ENCODE measurements at places on chromosomes 4 and X.

- no peak for DNase-seq
Observed at GRCh38 chr4:8639777-8640720, 47.5 kb downstream of the CPZ start.

DNA sequence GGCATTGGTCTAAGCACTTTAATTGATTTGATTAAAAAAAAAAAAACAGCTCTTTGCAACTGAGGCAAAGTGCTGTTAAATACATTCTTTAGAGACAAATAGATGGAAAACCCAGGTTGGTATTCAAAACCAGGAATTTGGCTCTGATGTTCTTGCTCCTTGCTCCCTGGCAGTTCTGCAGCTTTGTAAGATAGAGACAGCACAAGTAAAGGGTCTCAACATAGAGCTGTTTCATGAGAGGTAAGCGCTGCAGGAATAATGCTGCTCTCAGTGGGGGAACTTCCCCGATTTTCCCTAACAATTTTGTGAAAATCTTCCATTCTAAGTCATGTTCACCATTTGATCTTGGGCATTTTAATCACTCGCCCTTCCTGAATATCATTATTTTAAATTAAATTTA lies 479.5 kb upstream of the HS3ST1 start:
- no peak for DNase-seq

GRCh38 chr4:84451546-84451945 lies 47.5 kb downstream of the NKX6-1 start:
- no peak for DNase-seq

- no peak for DNase-seq
Observed at GRCh38 chr4:86653237-86653865, 59.2 kb downstream of the PTPN13 start.

DNA sequence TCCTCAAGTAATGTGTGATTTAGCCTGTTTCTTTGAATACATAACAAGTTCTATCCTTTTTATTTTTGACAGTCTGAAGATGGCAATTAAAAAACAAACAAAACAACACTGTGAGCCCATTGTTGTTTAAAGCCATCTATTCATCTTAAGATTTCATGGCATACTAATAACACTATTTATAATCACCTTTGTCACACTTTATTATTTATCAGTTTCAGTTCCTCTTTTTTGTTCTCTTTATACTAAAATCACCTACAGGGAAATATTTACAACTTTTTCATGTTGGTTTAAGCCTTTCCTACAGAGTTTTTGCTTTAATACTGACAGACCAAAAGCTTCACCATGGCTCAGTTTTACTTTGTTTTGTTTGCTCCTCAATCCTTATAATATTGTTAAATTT lies 247.4 kb upstream of the CTSO start:
- no peak for DNase-seq

DNA sequence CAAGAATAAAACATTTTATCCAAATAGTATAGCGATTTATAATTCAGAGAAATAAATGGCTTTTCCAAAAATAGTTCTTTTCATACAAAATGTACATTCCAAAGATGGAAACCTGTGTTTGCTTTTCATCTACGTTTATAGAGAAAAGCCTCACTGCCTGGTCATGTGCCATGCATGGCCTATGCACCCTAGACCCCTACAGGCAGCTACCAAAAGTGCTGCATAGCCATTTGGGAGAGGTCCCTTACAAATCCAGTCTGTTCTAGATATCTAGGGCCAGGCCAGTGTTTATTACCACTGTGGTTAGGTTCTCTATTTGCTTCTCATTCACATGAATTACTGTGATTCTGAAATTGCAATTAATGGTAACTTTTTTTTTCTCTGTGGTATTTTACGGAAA lies 17.2 kb downstream of the HMGB2 start:
- DNase-seq = no peak

DNA sequence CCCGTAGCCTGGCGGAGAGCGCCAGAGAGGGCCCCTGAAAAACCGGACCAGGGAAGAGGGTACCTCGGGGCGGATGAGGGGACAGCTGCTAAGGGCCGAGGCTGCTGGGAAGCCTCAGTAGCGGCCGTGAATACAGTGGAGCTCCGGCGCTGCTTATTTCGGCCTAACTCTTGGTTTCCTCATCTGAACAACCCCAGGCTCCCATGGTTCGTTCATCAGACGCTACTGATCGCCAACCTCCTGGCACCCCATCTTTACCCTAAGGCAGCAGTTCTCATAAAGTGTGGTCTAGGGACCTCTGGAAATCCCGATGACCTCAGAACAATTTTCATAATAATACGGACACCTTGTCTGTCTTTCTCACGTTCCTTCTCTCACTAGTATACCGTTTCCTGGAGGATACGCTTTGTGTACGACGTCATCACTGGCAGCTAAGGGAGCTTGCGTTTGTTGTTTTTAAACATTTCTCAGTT lies 645 bp upstream of the RAB28 start:
- DNase-seq = peak; percentile 74

GRCh38 chr4:61520166-61520565 lies 320.0 kb downstream of the ADGRL3 start:
- DNase-seq = no peak

- no peak for DNase-seq
Observed at GRCh38 chr4:120728892-120729675, 193.4 kb downstream of the PRDM5 start.

GRCh38 chr4:152950402-152951274 lies 14.5 kb downstream of the FHDC1 start:
- DNase-seq = no peak

DNA sequence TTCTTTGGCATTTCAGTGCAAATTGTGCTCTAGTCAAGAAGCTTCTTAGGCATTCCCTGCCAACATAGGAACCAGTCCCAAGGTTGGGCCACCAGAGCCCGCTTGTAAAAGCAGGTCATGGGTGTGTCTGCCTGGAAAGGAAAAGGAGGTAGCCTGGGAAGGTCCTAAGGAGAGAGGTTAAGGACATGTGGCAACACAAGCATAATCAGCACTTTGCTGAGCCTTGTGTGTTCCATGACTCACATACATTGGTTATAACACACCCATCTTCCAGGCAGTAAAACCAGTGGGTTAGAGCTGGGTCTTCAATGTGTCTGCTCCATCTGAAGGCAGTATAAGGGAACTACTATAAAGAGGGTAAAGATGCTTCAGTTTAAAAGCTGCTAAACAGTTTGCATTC lies 165.0 kb downstream of the FHIP1A start:
- no peak for DNase-seq

DNA sequence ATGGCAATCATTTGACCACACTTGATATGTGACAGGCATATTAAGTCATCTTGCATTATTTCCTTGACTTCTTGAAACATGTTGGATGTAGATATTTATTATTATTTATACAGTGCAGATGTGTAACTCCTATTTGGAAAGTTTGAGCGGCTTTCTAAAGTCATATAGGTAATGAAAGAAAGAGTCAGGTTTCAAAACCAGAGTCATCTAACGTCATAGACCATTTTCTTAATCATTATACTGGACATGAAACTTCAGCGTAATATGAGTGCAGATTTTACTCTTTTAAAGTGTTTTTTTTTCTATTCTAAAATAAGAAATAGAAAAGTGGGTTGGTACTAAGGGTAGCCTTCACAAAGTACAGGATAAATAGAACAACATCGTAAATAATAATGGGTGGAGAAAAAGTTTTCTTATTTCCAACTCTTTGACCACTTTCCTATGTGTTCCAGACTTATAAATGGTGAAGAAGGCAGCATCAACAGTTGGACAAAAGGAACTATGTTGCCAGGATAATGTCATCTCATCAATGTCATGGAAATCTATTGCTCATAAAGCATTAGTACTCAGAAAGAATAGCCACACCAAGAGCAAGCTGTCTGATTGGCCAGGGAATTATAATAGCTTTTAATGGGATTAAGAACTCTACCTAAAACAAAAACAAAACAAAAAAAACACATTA lies 108.0 kb upstream of the PCDH18 start:
- DNase-seq = no peak

- DNase-seq = no peak
Observed at GRCh38 chrX:1778817-1779216, 164.0 kb downstream of the ASMT start.

DNA sequence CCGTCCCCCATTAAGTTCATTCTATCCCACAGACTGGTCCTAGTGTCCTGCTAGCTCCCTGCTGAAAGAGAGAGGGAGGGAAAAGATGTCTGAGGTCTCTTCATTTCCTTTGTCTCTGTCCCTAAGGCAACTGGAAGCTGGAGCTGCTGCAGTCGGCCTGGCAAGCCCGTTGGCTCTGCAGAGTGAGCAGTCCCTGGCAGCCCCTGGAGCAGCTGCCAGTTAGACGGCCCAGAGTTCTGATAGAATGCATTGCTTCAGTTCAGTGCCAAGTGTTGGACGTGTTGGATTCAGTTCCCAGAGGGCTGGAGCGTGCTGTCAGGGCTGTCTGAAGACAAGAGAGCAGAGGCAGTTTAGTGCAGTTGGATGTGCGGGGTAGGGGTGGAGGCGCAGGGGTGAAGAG lies 975 bp downstream of the KCNE5 start:
- no peak for DNase-seq

Measured in NCI-H1092 treated with DMSO at 0.1 percent for 48 hours (cell line).